Subcutaneous preadipocyte (primary cell): ENCODE measurements at places on chromosomes 4 and X. TPM values are rescaled to one million over a fixed set of nuclear protein-coding genes. Genes with fewer than 3 reads are reported as not detected.

RAB40A gene
- 0.37 and 0.39 TPM in 2 replicates for total RNA-seq

ALAS2 gene
- not detected in 2 replicates for total RNA-seq

SMR3B gene
- total RNA-seq = not detected in 2 replicates

ARL9 gene
- total RNA-seq = under 0.01 and 0.20 TPM in 2 replicates

SPATA4 gene
- total RNA-seq = 0.20 TPM in 1 of 2 replicates, not detected in the other

GLUD2 gene
- total RNA-seq = 2.5 and 3.7 TPM in 2 replicates

APLN gene
- total RNA-seq = 0.73 and 0.78 TPM in 2 replicates

NONO gene
- 330 and 392 TPM in 2 replicates for total RNA-seq

F11 gene
- total RNA-seq = not detected in 2 replicates

EPHA5 gene
- total RNA-seq = under 0.01 TPM in 1 of 2 replicates, not detected in the other

SOX3 gene
- total RNA-seq = not detected in 2 replicates

REELD1 gene
- total RNA-seq = not detected in 2 replicates

DDX53 gene
- not detected in 2 replicates for total RNA-seq

ZFP42 gene
- 0.37 and 0.59 TPM in 2 replicates for total RNA-seq

GIMD1 gene
- not detected in 2 replicates for total RNA-seq

BST1 gene
- total RNA-seq = 5.3 and 5.9 TPM in 2 replicates

ACE2 gene
- under 0.01 TPM in 1 of 2 replicates, not detected in the other for total RNA-seq

DMRTC1 gene
- not detected in 2 replicates for total RNA-seq

HHIP gene
- total RNA-seq = 0.37 and 4.5 TPM in 2 replicates

ZNF674 gene
- 1.1 and 2.3 TPM in 2 replicates for total RNA-seq

TRPC5OS gene
- total RNA-seq = not detected in 2 replicates

TRO gene
- total RNA-seq = 1.4 and 5.1 TPM in 2 replicates

CLOCK gene
- 22.8 and 43.0 TPM in 2 replicates for total RNA-seq

MEPE gene
- total RNA-seq = not detected in 2 replicates

CCDC110 gene
- 0.20 and 1.5 TPM in 2 replicates for total RNA-seq

CLIC2 gene
- 9.4 and 15.1 TPM in 2 replicates for total RNA-seq

OTC gene
- total RNA-seq = not detected in 2 replicates

COQ2 gene
- 15.4 and 25.2 TPM in 2 replicates for total RNA-seq

GYPE gene
- total RNA-seq = 0.73 and 3.3 TPM in 2 replicates

USP51 gene
- 1.2 and 2.2 TPM in 2 replicates for total RNA-seq

TCEAL2 gene
- total RNA-seq = not detected in 2 replicates

ZNF185 gene
- 1.1 and 1.4 TPM in 2 replicates for total RNA-seq

IL2 gene
- total RNA-seq = not detected in 2 replicates

GNRHR gene
- not detected in 2 replicates for total RNA-seq

ZFYVE28 gene
- 3.3 and 4.9 TPM in 2 replicates for total RNA-seq

KIT gene
- total RNA-seq = 0.73 and 0.78 TPM in 2 replicates

GPR50 gene
- not detected in 2 replicates for total RNA-seq

PDE5A gene
- 2.2 and 4.5 TPM in 2 replicates for total RNA-seq

SRD5A3 gene
- total RNA-seq = 12.3 and 18.0 TPM in 2 replicates

RS1 gene
- total RNA-seq = not detected in 2 replicates

FAM241A gene
- total RNA-seq = 4.8 and 6.6 TPM in 2 replicates

POU3F4 gene
- not detected in 2 replicates for total RNA-seq

FGF13 gene
- total RNA-seq = under 0.01 and 0.59 TPM in 2 replicates

MAOB gene
- total RNA-seq = under 0.01 TPM in 2 replicates

VCX3A gene
- total RNA-seq = not detected in 2 replicates

TLR2 gene
- 0.37 and 3.7 TPM in 2 replicates for total RNA-seq

FAM120C gene
- 6.6 TPM in 2 replicates for total RNA-seq
